ENCODE measurements at places on chromosomes 13 and 19.

- peak; percentile 96 for DNase-seq
Observed at GRCh38 chr19:34926685-34927375, at the start of gene ZNF30. TSS of gene ZNF30 (plus strand) at chr19:34926903. CDS start at chr19:34929948, 3,045 bp downstream.

DNA sequence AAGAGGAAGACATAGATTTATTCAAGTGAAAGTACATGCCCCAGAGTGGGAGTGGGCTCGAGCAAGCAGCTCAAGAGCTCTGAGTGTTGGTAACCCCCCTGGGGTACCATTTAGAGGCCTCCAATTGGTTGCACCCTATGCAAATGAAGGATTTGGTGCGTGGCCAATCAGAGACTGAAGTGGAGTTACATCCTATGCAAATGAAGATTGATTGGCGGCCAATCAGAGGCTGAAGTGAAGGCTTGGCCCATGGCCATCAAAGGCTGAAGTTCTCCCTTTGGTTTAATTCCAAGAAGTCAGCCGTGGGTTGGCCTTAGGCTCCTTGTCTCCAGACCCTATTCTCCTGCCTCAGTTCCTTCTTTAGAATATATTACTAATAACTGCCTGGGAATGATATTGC, 12.9 kb upstream of the IGFL1 start:
- no peak for DNase-seq

DNA sequence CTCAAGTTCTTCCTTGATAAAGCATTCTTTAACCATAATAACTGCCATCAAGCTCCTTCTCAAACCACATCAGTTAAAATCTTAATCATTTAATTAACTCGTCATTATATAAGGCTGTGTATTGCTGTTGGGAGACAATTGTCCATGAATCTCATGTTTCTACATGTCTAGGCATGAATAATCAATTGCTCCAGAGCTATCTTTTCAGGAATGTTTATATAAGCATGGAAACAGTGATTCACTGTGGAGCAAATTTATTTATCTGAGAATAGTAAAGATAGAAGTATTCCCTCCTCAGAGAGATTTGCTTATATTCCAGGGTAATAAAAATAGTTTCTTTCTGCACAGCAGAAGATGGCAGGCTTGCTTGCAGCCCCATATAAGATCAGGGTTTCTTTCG, 71.1 kb downstream of the CBY2 start:
- no peak for DNase-seq

DNA sequence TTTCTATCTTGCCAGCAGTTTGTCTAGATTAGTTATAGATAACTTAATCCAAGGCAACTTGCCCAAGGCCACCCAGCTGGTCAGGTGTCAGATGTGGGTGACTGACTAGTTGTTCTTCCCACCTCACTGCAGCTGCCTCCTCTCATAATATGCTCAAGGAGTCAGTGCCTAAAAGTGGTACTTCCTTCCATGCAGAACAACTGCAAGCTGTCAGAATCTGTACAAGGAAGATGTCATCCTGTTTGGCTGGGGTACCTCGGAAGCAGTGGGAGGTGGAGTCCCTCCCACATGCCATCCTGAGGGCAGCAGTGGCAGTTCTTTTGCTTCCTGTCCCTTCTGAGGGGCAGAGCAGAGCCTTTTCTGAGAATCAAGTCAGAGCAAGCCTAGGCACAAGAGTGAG, 193.2 kb upstream of the RFC3 start:
- no peak for DNase-seq

DNA sequence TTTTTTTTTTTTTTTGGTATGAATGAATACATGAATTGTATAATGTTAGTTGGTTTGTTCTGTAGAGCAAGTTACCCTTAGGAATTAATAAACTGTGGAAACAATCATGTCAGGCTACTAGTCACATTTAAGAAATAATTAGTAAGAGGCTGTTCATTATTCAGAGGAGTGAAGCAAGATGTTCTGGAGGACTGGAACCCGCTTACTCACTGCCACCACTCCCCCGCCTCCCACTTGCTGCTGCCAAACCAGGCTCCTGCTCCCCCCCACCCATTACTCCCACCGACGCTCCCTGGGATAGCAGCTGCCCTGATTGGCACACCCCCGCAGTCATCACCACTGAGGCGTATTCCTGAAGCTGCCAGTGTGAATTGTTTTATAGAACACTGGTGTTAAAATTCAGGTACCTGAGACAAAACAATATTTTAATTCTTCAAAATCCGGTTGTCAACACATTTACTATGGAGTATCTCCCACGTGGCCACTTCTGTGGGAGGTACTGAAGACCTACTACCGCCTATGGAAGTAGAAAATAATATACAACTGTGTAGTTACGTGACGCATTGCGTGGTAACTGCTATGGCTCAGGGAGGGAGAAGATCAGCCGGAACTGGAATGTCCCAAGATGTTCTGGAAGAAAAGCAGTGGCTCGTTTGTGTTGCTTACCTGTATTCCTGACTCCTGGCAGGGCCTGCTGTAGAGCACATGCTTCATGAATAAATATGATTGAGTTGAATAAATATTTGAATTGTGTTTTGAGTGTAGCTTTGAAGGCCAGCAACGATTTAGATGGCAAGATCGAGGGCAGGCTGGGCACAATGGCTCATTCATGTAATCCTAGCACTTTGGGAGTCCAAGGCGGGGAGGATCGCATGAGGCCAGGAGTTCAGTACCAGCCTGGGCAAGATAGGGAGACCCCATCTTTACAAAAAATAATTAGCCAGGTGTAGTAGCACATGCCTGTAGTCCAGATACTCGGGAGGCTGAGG, 1.7 kb downstream of the DPY19L3 start:
- peak; percentile 47 for DNase-seq

- no peak for DNase-seq
Observed at GRCh38 chr13:106555631-106556328, 12.2 kb downstream of the ARGLU1 start.
